ENCODE measurements at places on chromosomes 11 and 22. TPM values are rescaled to one million over a fixed set of nuclear protein-coding genes. Genes with fewer than 3 reads are reported as not detected.
A peak's percentile ranks its signal among the peaks of the same experiment; 100 is the strongest.

GRCh38 chr22:46064228-46064965 lies 85.9 kb upstream of the PPARA start:
- no peaks in the 10 kb centered on the region for H3K27me3 ChIP-seq
- H3K27ac ChIP-seq = peak overlapping the region; percentile 97
- H3K36me3 ChIP-seq = no peaks in the 10 kb centered on the region
- no peak overlapping the region for H3K4me3 ChIP-seq
- no peaks in the 10 kb centered on the region for H3K4me1 ChIP-seq
- DNase-seq = peak; percentile 35

- no peaks in the 10 kb centered on the region for H3K27me3 ChIP-seq
- no peaks in the 10 kb centered on the region for H3K36me3 ChIP-seq
- H3K4me1 ChIP-seq = no peaks in the 10 kb centered on the region
- H3K27ac ChIP-seq = no peak overlapping the region
Measured at GRCh38 chr11:68282141-68282860, 10.5 kb upstream of the C11orf24 start.

DNA sequence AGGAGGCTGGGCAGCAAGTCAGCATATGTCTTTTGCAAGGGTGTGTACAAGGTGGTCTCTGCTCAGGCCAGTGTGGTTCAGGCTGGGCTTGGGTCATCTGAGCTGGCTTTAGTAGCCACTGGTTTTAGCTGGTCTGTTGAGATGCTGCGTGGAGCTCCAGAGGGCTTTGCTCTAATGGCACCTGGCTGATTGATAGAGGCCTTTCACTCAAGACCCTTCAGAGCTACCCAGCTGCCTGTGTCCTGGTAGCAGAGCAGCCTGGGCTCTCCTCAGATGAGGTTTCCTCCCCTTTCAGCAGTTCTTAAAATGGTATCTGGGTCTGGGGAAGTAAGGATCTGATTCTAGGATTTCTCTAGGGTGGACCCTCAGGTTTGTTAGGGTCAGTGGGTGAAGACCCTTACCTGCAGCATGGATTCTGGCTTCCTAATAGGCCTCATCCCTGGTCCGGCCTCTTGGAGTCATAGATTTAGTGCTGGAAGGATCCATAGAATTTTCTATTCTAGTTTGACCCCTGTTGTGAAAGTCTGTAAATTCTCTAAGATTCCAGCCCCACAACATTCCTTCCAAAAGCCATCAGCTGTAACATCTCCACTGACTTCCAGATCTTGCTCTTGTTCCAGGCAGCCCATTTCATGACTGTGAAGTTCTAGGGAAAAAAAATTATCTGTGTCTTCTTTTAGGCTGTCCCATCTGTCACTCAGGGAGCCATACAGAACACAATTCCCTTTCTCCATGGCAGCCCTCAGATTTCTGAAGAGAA lies 190.2 kb upstream of the ZBED5 start:
- H3K27me3 ChIP-seq = no peaks in the 10 kb centered on the region
- no peaks in the 10 kb centered on the region for H3K4me1 ChIP-seq
- DNase-seq = no peak

GRCh38 chr22:45845076-45845487 lies 131.9 kb downstream of the WNT7B start:
- no peak overlapping the region for H3K27ac ChIP-seq
- H3K27me3 ChIP-seq = no peaks in the 10 kb centered on the region
- no peak for DNase-seq

- no peaks in the 10 kb centered on the region for H3K27me3 ChIP-seq
- H3K36me3 ChIP-seq = no peaks in the 10 kb centered on the region
- no peak overlapping the region for H3K27ac ChIP-seq
Measured at GRCh38 chr22:46430961-46431838, 95.7 kb downstream of the TRMU start.

GRCh38 chr22:35150183-35151107 lies 84.5 kb downstream of the ISX start:
- no peaks in the 10 kb centered on the region for H3K4me1 ChIP-seq
- H3K27me3 ChIP-seq = no peaks in the 10 kb centered on the region
- H3K4me3 ChIP-seq = no peak overlapping the region
- peak; percentile 60 for DNase-seq
- no peaks in the 10 kb centered on the region for H3K36me3 ChIP-seq

- H3K4me3 ChIP-seq = peak overlapping the region; percentile 45
- DNase-seq = peak; percentile 63
- no peaks in the 10 kb centered on the region for H3K36me3 ChIP-seq
- peak overlapping the region; percentile 85 for H3K27ac ChIP-seq
- no peaks in the 10 kb centered on the region for H3K27me3 ChIP-seq
- H3K4me1 ChIP-seq = no peaks in the 10 kb centered on the region
Measured at GRCh38 chr22:29031227-29032011, 30.2 kb downstream of the C22orf31 start.

DNA sequence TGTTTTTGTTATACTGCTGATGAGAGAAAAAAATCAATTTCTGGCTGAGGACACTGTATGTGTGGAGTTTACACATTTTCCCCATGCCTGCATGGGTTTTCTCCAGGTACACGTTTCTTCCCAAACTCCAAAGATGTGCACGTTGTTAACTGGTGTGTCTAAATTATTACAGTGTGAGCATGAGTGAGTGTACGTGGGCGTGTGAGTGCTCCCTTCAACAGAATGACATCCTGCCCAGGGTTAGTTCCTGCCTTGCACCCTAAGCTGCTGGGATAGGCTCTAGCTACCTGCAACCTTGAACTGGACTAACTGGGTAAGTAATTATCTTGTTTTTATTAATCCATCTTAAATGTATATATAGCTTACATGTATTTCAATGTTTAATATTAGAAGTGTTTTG lies 5.5 kb downstream of the NPAT start:
- no peaks in the 10 kb centered on the region for H3K4me1 ChIP-seq
- no peak overlapping the region for H3K27ac ChIP-seq
- no peaks in the 10 kb centered on the region for H3K36me3 ChIP-seq
- no peaks in the 10 kb centered on the region for H3K27me3 ChIP-seq

DNA sequence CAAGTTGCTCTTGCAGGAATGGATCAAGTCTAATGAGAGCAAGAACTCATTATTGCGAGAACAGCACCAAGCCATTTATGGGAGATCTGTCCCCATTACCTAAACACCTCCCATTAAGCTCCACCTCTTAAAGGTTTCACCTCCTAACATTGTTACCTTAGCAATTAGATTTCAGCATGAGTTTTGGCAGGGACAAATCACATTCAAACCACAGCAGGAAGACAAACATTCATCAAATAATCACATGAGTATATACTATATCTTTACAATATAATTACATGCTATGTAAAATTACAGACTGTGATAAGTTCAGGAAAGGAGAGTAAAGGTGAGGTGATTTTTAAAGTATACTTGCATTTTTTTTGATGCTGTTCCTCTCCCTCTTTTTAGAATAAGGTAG lies 6.6 kb upstream of the TEAD1 start:
- no peaks in the 10 kb centered on the region for H3K4me1 ChIP-seq
- H3K4me3 ChIP-seq = no peak overlapping the region
- H3K27me3 ChIP-seq = no peaks in the 10 kb centered on the region
- H3K36me3 ChIP-seq = no peaks in the 10 kb centered on the region
- DNase-seq = no peak

DNA sequence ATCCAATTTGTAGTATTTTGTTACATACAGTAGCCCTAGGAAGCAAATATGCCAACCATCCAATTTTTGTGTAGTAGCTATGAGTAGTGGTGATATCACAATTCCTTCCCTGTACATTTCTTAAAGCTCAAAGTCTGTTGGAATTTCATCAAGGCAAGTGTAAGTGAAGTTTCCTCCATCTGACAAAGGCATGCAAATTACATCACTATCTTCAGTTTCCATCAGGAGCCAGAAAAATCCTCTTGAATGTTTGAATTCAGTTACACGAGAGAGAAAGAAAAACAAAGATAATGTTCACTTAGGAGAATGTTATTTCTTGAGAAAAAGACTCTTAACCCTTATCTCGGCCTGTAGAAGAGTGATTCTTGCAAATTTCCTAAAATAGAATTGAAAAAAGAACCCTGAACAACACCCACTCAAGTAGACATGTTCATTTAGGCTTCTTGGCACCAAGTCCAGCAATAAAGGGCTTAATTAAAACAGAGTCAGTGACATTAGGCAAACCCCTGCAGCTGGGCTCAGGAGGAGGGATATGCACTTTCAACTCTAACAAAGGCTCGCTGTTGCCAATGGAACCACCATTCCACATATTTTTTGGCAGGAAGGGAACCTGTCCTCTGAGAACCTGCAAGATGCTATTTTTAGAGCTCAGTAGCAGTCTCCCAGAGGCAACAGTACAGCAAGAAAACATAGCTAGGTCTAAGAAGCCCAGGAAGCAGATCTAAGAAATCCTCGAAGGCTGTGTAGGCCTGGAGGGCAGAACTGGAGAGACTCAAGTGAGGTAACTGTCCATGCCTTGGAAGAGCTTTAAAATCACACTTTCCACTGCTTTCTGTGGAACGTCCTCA lies 144.6 kb downstream of the CCDC81 start:
- H3K27ac ChIP-seq = no peak overlapping the region
- no peak for DNase-seq
- no peaks in the 10 kb centered on the region for H3K27me3 ChIP-seq

GRCh38 chr11:2202071-2202899 lies 30.7 kb upstream of the TH start:
- no peak overlapping the region for H3K4me3 ChIP-seq
- no peak overlapping the region for H3K27ac ChIP-seq
- no peaks in the 10 kb centered on the region for H3K27me3 ChIP-seq
- peak; percentile 55 for DNase-seq
- no peaks in the 10 kb centered on the region for H3K36me3 ChIP-seq

GRCh38 chr22:39349967-39350726 lies at the start of gene SYNGR1:
SYNGR1 (plus strand) TSS chr22:39349991; CDS start chr22:39350011, 20 bp downstream.
- no peaks in the 10 kb centered on the region for H3K36me3 ChIP-seq
- H3K4me1 ChIP-seq = peaks cover 3% of the 10 kb centered on the region
- no peak for DNase-seq
- no peak within 1 kb of the TSS for H3K27ac ChIP-seq
- H3K4me3 ChIP-seq = peak within 1 kb of the TSS; percentile 38

GRCh38 chr11:67492801-67493547 lies 10.1 kb downstream of the AIP start:
- DNase-seq = no peak
- H3K4me1 ChIP-seq = no peaks in the 10 kb centered on the region
- no peak overlapping the region for H3K4me3 ChIP-seq
- peaks cover 6% of the 10 kb centered on the region for H3K36me3 ChIP-seq

DNA sequence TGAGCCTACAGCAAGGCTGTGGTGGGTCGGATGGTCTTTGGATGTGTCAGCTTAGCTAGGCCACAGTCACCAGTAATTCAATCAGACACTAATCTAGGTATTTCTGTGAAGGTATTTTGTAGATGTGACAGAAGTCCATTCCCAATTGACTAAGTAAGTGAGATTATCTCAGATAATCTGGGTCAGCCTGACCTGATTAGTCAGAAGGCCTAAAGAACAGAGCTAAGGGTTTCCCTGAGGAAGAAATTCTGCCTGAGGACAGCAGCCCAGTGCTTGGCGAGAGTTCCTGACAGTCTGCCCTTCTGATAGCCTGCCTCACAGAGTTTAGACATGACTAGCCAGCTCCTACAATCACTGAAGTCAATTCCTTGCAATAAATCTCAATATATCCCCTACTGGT lies 28.7 kb downstream of the GUCD1 start:
- no peaks in the 10 kb centered on the region for H3K27me3 ChIP-seq
- H3K27ac ChIP-seq = no peak overlapping the region
- H3K4me1 ChIP-seq = peaks cover 53% of the 10 kb centered on the region
- peaks cover 25% of the 10 kb centered on the region for H3K36me3 ChIP-seq

The SYCE3 gene
- total RNA-seq = not detected

The LMO1 gene
- total RNA-seq = not detected

The CHRM4 gene
- not detected for total RNA-seq

The GDPD4 gene
- total RNA-seq = 0.44 TPM

The SAA4 gene
- 808 TPM for total RNA-seq

The BAIAP2L2 gene
- 0.79 TPM for total RNA-seq

The TRPM5 gene
- not detected for total RNA-seq

The MS4A7 gene
- total RNA-seq = 24.7 TPM

The PTPRCAP gene
- 0.90 TPM for total RNA-seq

The FOLR1 gene
- total RNA-seq = not detected

The TRIM22 gene
- 10.0 TPM for total RNA-seq

Data from right lobe of liver (tissue), 6 donors.